Activated CD4-positive, CD25-positive, alpha-beta regulatory T cell (primary cell): ENCODE measurements at places on chromosomes 6 and 20.
A peak's percentile ranks its signal among the peaks of the same experiment; 100 is the strongest.

- DNase-seq, result no peak
Measured at GRCh38 chr6:87848616-87849015, 146.6 kb upstream of the AKIRIN2 start.

DNA sequence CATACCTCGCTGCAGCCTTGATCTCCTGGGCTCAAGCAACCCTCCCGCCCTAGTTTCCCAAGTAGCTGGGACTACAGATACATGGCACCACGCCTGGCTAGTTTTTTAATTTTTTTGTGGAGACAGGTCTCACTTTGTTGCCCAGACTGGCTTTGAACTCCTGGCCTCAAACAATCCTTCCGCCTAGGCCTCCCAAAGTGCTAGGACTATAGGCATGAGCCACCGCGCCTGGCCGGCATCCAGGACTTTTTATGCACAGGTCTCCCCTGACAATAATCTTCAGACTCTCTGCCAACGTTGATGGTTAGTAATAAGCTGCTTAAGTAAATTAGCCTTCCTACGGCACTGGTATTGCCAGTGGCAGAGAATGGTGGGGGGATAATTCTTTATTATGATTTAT lies 110.5 kb upstream of the MTHFD1L start:
- no peak for DNase-seq

DNA sequence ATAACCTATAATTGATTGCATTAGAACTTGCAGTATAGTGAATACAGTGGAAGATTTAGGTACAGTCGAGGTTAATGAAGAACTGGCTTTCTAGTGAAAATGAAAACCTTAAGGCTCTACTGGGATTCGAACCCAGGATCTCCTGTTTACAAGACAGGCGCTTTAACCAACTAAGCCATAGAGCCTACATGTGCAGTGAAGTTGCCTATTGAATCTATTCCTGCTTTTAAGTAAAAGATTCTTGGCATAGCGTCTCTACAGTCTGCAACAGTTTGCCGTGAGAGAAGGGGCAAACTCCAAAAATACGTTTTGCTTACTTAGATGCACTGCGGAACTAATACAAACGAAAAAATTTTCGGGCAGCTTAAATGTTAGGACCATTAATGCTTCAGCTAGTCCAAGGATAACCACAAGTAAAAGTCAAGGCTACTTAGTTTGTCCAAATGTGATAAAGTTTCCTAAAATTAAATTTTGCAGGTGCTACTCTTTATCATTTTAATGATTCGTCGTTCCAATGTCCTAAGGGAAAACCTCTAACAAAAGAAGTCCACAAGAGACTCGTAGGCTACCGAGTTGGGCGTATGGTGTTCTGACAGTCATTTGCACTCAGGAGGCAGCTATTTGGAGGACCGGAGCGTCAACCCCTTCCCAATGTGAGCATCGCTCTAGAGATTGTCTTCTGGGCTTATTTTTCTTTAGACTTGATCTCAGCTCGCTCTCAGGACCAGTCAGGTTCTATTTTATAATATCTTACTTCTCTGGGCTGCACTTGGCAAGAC lies 31.3 kb upstream of the ZSCAN23 start:
- DNase-seq, result no peak

DNA sequence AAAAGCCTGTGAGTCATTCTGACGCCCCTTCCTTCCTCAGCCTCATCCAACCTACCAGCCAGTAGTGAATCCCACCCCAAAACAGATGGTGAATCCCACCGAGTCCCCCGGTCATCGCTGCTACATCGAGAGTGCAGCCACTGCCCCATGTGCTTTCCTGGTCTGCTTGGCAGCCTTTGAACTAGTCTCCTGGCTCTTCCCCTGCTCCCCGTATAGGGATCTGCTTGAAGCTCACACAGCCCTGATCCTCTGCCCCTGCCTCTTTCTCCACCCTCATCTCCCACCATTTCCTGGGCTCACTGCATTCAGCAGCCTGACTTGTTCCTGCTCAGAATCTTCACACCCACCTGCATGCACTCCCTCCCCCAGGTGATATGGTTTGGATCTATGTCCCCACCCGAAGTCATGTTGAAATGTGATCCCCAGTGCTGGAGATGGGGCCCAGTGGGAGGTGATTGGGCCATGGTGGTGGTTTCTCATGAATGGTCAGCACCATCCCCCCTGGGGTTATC lies 14.6 kb downstream of the SYNJ2 start:
- DNase-seq, result no peak

GRCh38 chr6:87918461-87918941 lies 129.1 kb upstream of the SPACA1 start:
- DNase-seq, result no peak

GRCh38 chr20:31653561-31653960 lies 15.8 kb downstream of the COX4I2 start:
- DNase-seq, result no peak

DNA sequence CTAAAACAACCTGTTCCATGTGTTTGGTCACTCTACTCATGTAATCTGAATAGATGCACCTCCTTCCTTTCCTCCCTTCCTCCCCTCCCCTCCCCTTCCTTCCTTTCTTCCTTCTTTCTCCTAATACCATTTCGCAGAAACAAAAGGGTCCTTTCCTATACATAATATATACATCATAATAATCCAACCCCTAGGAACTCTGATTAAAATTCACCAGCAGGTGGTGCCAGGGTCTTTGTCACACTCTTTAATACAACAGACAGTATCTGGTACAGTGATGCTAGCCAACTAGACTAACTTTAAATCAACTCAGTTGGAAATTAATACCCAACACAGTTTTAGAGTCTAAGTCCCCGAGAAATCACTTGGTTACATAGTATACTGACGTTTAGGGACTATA lies 181.2 kb upstream of the SHLD1 start:
- DNase-seq, result peak; percentile 6
